ENCODE measurements at places on chromosomes 6 and 20. TPM values are rescaled to one million over a fixed set of nuclear protein-coding genes. Genes with fewer than 3 reads are reported as not detected.

Gene MACROD2
- total RNA-seq = not detected

Gene RSPH9
- total RNA-seq = not detected

Gene CST9
- not detected for total RNA-seq

Gene ALDH5A1
- 4.5 TPM for total RNA-seq

Gene ZDHHC14
- 3.2 TPM for total RNA-seq

Gene GDAP1L1
- not detected for total RNA-seq

Gene SLA2
- total RNA-seq = 65.9 TPM

Gene NKX2-4
- not detected for total RNA-seq

Gene HLA-DRB1
- total RNA-seq = 36.3 TPM

Gene ADGRB3
- total RNA-seq = not detected

Gene IRAK1BP1
- 2.7 TPM for total RNA-seq

Gene SLC24A3
- total RNA-seq = not detected

Gene OTOR
- total RNA-seq = not detected

Gene THBD
- not detected for total RNA-seq

Gene CD93
- 0.30 TPM for total RNA-seq

Gene IBTK
- 27.3 TPM for total RNA-seq

Gene MLN
- not detected for total RNA-seq

Gene SS18L1
- total RNA-seq = 16.9 TPM

Gene RAB44
- not detected for total RNA-seq

Gene TFEB
- 18.2 TPM for total RNA-seq

Gene HLA-C
- total RNA-seq = 1,197 TPM

Gene COX4I2
- total RNA-seq = not detected

Gene OVOL2
- not detected for total RNA-seq

Gene TRIM10
- total RNA-seq = not detected

Gene GRM4
- total RNA-seq = not detected

Gene SRSF12
- not detected for total RNA-seq

Gene WFDC10B
- not detected for total RNA-seq

Gene TBX18
- not detected for total RNA-seq

Gene ZKSCAN8
- total RNA-seq = 22.5 TPM

Gene KIAA1755
- total RNA-seq = not detected

Gene FOXA2
- not detected for total RNA-seq

Gene HLA-DOB
- total RNA-seq = 2.2 TPM

Gene ZNF165
- 1.1 TPM for total RNA-seq

Gene VEGFA
- 59.1 TPM for total RNA-seq

Gene DEF6
- 207 TPM for total RNA-seq

Gene TINAG
- total RNA-seq = not detected

Gene PKIB
- total RNA-seq = 0.28 TPM

Gene EYA4
- not detected for total RNA-seq

Gene TMC2
- not detected for total RNA-seq

Gene UNC5CL
- total RNA-seq = 1.6 TPM

Gene FAM83B
- not detected for total RNA-seq

Gene PRDM13
- not detected for total RNA-seq

Gene FAM217A
- total RNA-seq = not detected

Gene TRIM15
- total RNA-seq = not detected

Gene PSMB8
- total RNA-seq = 290 TPM

Gene NRSN1
- not detected for total RNA-seq

Gene LEMD2
- 64.4 TPM for total RNA-seq

Gene GPLD1
- total RNA-seq = not detected

Gene ADGB
- total RNA-seq = not detected

Gene HLA-DMB
- 9.6 TPM for total RNA-seq

Gene NECAB3
- total RNA-seq = 51.5 TPM

Gene CRYBG1
- total RNA-seq = 31.1 TPM

Gene OR12D3
- not detected for total RNA-seq
